Sigmoid colon (tissue), 7 donors: ENCODE measurements at places on chromosomes 1 and 21. TPM values are rescaled to one million over a fixed set of nuclear protein-coding genes. Genes with fewer than 3 reads are reported as not detected.

GRCh38 chr1:15538771-15539170 lies 12.1 kb downstream of the DNAJC16 start:
- H3K36me3 ChIP-seq = peaks cover 43% of the 10 kb centered on the region
- no peak for DNase-seq
- no peaks in the 10 kb centered on the region for H3K27me3 ChIP-seq
- no peak overlapping the region for H3K27ac ChIP-seq
- no peak overlapping the region for H3K4me3 ChIP-seq

KIF21B gene
- total RNA-seq = 0.81 TPM

ITGB2 gene
- 14.7 TPM for total RNA-seq

TMEM82 gene
- 0.55 TPM for total RNA-seq

DNA sequence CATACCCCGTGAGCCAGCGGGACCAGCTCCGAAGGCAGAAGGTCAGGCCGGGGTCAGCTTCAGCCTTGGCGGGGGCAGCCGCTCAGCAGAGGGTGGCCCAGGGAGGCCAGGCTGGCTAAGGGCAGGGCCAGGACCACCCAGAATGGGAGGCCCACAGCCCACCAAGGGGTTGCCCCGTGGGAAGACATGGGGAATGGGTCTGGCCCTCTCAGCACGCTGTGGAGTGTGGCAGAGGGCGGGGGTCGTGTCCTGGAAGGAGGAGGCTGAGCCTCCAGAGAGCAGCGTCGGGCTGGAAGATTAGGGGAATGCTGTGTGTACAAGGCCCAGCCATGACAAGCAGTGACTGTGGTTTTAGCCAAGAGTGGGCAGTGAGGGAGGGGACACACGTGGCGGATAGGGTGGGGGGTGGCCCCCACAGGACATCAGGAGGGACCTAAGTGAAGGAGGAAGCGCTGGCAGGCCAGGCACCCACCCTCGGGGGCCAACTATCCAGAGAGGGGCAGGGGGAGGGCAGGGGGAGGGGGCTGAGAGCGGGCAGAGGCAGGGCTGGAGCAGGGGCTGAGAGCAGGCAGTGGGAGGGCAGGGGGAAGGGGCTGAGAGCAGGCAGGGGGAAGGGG lies 43.9 kb upstream of the POFUT2 start:
- no peak overlapping the region for H3K27ac ChIP-seq
- DNase-seq = peak; percentile 61
- no peak overlapping the region for H3K4me3 ChIP-seq
- no peaks in the 10 kb centered on the region for H3K36me3 ChIP-seq
- H3K4me1 ChIP-seq = no peaks in the 10 kb centered on the region

GRCh38 chr1:58884706-58885661 lies 101.1 kb upstream of the JUN start:
- peak; percentile 77 for DNase-seq
- H3K27me3 ChIP-seq = no peaks in the 10 kb centered on the region
- peak overlapping the region; percentile 79 for H3K27ac ChIP-seq
- H3K36me3 ChIP-seq = no peaks in the 10 kb centered on the region
- H3K4me1 ChIP-seq = no peaks in the 10 kb centered on the region
- no peak overlapping the region for H3K4me3 ChIP-seq

TOR1AIP2 gene
- 46.5 TPM for total RNA-seq

DNA sequence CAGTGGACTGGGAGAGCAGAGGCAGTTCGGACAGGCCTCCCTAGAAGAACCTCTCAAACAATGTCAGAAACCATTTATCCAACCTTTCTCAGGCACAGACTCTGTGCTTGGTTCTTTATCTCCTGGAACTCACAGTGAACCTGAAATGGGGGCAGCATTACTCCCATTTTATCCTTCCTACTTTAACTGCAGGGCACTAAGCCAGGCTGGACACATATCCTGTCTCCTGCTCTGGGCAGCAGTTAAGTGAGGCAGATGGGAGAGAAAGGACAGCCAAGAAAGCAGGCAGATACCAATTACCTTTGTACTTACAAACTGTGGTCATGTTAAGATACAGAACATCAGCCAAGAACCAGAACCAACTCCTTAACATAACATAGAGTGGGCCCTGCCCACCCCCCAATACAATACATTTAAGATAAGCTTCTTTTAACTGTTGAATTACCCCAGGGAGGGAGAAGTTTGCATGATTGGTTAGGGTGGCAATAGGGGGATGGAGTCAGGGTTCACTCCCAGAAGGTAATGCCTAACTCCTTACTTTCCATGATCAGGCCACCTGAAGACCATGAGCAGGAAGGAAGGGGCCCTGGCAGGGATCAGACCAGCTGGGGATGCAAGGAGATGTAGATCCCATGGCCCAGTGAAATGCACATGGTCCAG lies 10.9 kb downstream of the KDF1 start:
- no peak overlapping the region for H3K27ac ChIP-seq
- no peaks in the 10 kb centered on the region for H3K27me3 ChIP-seq
- DNase-seq = no peak

IFI44 gene
- total RNA-seq = 22.8 TPM

DNA sequence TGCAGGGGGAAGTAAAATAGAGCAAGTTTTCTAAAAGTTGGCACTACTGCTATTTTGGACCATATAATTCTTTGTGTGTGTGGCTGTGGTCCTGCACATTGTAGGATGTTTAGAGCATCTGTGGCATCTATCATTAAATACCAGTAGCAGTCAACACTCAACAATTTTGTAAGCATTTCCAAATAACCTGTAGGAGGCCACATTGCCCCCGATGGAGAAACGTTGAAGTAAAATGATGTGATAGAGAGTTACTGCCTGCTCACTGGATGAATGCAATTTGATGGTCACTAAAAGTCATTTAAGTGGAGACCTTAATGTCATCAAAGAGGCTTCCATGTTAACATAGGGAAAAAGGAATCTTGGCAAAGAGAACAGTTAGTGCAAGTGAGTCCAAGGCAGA lies 560.8 kb downstream of the NEGR1 start:
- no peaks in the 10 kb centered on the region for H3K4me1 ChIP-seq
- H3K36me3 ChIP-seq = no peaks in the 10 kb centered on the region
- no peak for DNase-seq
- H3K4me3 ChIP-seq = no peak overlapping the region

GRCh38 chr1:201000391-201000790 lies 23.1 kb downstream of the KIF21B start:
- H3K27me3 ChIP-seq = no peaks in the 10 kb centered on the region
- no peak overlapping the region for H3K4me3 ChIP-seq
- H3K27ac ChIP-seq = no peak overlapping the region
- no peaks in the 10 kb centered on the region for H3K4me1 ChIP-seq
- no peaks in the 10 kb centered on the region for H3K36me3 ChIP-seq
- no peak for DNase-seq

SLAMF7 gene
- total RNA-seq = 0.83 TPM

ALPL gene
- 0.36 TPM for total RNA-seq

DNA sequence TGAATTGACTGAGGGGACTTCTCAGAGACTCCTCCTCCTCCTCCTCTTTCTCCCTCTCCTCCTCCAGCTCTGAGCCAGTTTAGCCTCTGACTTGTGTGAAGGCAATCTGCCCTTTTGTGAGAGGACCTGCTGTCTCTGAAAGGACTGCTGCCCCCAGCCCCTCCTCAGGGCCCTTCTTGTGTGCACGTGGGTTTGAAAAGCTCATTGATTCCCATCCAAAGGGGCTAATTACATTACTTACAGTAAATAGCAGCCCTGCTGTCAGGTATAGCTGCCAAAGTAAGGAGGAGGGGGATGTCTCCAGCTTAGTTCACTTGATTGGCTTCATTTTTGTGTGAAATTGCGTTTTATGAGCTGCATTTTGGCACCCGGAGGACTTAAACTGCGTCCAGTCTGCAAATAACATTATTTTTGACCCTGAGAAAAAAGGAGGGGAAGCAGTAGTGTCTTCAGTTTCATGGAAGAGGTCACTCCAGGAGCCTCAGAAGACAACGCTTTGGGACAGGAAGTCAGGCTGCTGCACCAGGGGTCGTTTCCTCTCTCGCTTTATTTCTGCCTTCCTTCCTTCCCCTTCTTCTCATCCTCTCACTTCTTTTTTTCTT lies 1.8 kb upstream of the LHX9 start:
- H3K27me3 ChIP-seq = peaks cover 100% of the 10 kb centered on the region
- DNase-seq = no peak
- H3K36me3 ChIP-seq = no peaks in the 10 kb centered on the region
- H3K27ac ChIP-seq = no peak overlapping the region

DNA sequence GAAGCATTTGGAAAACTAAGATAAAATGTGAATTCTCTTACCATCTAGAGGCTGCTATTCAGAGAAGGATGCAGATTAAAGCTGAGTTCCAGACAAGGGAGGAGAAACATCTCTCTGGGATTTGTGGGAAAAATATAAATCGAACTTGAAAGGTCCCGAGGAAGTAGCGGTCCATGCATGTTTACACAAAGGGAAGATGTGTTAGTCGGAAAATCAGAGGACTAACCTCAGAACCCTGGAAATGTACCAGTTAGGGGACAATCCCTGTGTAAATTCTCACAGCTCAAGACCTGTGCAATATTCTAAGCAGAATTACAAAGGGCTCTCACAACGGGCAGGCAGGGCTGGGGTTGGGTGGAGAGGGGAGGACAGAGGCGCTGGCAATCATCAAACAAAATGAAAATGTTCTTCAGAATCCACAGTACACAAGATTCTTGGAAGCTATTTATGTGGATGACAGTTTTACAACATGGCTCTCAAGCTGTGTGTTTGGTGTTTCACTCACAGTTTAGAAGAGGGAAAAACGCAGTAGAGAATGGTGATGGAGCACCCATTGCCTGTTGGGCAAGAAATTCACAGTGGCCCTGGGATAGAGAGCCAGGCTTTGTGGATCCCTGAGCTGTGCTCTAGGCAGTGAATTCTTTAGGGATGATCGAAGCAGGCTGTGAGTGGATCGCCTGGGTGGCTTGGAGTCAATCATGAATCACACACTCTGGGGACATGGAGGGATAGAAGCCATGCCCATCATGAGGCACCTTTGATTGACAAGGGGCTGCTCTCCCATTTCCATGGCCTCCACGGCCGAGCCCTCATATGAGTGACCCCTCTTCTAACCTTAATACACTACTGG lies 47.6 kb downstream of the KCNJ6 start:
- H3K27ac ChIP-seq = no peak overlapping the region
- no peak overlapping the region for H3K4me3 ChIP-seq

DNA sequence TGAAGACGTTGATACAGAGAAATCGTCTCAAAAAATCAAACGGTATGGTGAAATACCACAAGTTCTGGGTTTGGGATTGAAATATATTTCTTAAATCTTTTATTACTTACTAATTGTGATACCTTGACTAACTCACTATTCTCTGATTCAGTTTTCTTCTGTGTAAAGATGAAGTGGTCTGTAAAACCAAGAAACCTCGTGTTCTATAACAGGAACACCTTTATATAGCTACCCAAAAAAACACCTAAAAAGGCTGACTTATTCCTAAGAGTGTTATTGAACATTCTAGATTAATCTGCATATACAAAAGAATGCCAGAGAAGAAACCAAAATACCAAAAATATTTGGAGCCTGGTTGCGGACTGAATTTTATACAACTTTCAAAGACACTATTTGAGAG lies 721 bp downstream of the LRRIQ3 start:
- H3K27me3 ChIP-seq = no peaks in the 10 kb centered on the region
- DNase-seq = no peak
- H3K27ac ChIP-seq = peak overlapping the region; percentile 85
- H3K36me3 ChIP-seq = no peaks in the 10 kb centered on the region
